ENCODE measurements at places on chromosomes 2 and 18.

- no peak for DNase-seq
Measured at GRCh38 chr2:85893428-85894258, 4.9 kb upstream of the ST3GAL5 start.

- no peak for DNase-seq
Measured at GRCh38 chr18:1464444-1465217, 560.0 kb downstream of the ADCYAP1 start.

- DNase-seq: no peak
Measured at GRCh38 chr2:187313831-187314230, 134.2 kb downstream of the CALCRL start.

DNA sequence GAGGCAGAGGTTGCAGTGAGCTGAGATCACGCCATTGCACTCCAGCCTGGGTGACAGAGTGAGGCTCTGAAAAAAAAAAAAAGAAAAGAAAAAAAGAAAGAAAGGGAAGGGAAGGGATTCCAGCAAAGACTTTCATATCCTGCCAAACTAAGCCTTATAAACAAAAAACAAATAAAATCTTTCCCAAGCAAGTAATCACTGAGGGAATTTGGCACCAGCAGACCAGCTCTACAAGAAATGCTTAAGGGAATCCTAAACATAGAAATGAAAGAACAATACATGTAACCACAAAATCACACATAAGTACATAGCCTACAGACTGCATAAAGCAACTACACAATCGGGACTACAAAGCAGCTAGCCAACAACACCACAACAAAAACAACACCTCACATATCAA is 79.1 kb downstream of the TRABD2A start:
- no peak for DNase-seq

DNA sequence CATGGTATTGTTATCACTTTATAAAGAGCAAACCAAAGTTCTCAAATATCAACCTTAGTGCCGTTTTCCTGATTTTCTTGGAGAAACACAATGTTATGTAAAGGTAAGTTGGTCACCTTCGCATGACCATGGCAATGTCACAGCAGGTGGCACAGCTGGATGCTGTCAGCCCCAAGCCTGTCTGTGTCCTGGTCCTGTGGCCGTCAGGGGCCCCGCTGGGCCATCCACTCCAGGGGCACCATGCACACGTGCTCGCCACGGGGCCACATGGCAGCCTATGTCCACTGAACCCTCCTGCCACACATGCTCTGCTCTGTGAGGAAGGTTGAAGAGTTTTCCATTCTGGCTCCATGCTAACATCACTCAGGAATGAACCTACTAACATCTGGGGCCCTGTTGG is 85.9 kb downstream of the EIPR1 start:
- DNase-seq: no peak

- DNase-seq: no peak
Measured at GRCh38 chr2:191155608-191156071, 4.8 kb upstream of the STAT4 start.

DNA sequence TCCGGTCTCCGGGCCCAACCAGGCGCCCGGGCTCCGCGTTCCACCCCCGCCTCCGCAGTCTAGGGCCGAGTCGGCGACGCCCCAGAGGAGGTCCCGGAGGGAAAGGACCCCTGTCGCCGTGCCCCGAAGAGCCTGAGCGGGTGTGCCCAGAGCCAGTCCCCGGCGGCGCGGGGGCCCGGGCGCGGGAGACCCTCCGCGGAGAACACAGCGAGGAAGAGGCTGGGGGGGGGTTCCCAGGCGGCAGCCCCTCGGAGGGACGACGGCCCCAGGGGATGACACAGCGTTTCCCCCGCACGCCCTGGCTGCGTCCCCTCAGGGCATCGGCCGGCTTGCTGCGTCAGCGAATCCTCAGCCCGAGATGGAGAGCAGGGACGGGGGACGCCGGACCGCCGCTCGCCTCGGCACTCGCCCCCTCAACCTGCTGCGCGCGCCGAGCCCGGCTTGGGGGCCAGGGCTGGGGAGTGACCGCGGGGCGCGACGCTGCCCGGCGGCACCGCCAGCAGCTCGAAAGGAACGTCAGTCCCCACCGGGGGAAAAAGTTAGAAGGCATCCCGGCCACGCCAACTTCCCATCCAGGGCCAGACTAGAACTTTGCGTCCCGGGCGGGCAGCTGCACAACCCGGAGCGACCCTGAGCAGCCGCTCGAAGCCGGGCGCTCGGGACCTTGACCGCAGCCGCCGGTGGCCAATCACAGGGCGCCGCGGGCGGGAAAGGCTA is 711 bp downstream of the SFXN5 start:
- DNase-seq: no peak

GRCh38 chr2:232484628-232485347 is 2.8 kb downstream of the ECEL1 start:
- DNase-seq: no peak

- no peak for DNase-seq
Measured at GRCh38 chr18:67771271-67771670, 254.8 kb upstream of the DSEL start.

DNA sequence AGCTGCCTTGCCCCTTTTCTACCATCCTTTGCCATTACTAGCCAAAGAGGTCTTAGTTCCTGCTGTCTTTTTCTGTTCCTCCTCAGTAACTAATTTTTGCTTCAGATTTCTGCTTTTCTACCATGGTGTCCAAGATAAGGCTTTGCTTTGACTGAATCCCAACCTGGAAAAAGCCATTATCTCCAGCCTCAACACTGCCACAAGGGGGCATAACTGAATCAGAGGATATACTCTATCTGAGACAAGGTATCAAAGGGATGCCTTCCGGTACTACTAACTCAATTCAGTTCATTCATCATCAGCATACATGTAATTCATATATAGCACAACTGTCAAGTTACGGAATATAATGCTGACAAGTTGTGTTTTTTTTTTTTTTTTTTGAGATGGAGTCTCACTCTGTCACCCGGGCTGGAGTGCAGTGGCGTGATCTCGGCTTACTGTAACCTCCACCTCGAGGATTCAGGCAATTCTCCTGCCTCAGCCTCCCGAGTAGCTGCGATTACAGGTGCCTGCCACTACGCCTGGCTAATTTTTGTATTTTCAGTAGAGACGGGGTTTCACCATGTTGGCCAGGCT is 11.4 kb downstream of the OSGEPL1 start:
- DNase-seq: peak; percentile 10

DNA sequence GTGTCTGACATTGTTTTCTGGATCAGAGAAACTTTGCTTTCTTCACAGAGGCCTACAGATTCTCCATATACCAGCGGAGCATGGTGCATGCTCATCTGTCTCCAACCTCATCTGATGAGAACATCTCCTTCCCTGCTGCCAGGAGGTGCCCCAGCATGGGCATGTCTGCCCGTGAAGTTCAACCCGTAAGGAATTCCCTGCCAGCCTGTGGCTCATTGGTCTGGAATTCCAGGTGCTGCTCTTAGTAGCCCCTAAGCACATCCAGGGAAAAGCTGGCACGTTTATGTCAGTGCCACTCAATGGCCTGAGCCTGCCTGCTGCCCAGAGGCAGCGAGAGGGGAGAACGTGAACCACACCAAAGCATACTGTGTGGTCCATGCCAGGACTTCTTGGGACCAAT is 1.7 kb upstream of the SP100 start:
- no peak for DNase-seq

DNA sequence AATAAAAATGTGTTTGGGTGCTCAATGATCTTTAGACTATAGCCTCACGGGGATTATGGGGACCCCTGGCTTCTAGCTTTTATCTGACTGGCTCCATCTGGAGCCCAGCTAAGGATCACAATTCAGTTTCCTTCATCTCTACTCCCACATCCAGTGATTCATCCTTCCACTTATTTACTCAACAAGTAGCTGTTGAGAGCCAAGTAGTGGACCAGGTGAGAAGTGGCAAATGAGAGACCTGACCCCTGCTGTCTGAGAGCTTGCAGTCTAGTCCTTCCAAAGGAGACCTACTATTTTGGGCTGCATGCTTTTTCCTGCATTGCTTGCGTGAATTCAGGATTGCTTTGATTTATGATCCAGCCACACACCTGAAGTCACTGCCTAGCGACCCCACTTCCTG is 10.7 kb upstream of the DSG3 start:
- no peak for DNase-seq

GRCh38 chr2:20427931-20428526 is 18.8 kb upstream of the RHOB start:
- no peak for DNase-seq

DNA sequence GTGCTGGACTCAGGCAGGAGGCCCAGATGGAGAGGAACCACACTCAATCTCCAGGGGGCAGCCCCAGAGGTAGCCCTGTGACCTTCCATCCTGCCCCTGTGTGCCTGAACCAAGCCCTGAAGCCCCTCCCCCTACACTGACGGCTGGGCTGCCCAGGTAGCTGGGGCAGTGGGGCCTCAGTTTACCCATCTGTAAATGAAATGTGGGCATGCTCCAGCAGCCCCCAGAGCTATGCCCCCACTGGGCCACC is 15.8 kb downstream of the CROCC2 start:
- no peak for DNase-seq

DNA sequence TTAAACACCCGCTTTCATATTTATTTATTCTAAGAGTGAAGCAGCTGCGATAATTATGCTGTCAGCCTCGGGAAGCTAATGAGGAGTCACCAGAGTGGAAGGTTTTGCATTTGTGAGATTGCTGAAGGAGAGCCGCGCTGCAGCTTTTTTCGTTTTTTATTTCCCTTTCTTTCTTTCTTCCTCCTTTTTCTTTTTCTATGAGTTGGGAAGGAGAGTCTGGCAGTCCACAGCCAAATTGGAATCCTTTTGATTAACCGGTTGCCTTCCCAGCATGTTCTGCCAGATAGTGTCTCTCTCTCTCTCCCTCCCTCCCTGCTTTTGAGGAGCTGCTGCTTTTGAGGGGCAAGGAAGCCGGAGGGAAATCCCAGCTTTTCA is 82.1 kb downstream of the CDK15 start:
- DNase-seq: no peak

DNA sequence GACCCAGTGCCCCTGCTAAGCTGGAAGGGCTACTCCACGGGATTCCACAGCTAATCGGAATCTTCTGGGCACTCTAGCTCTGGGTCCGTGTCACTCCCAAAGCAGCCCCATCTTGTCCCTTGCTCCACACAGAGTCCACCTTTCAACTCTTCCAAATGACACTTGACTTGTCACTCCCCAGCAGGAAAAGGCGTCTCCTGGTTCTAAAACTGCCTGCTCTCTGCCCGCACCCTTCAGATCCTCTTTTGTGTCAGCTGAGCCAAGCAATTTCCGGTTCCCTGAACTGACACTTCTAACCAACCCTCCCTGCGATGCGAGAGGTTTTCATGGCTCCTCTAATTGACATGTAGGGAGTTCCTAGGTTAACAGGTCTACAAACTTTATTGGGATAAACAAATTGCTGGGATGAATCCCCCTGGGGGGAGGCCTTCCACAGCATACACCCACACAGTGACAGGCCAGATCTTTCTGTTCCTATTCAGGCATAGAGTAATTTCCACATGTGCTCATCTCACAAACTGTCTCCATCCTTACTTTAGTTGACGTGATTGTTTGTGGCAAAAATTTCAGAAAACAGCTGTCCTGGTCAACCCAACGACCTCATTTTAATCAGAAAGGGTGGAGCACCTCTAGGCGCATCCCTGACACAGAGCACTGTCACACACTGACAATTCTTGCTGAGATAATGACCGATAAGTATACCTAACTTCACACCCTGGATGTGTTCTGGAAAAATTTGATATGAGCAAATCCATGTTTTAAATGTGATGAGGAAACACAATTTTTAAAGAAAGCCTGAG is 104.9 kb downstream of the RBMS1 start:
- DNase-seq: no peak

DNA sequence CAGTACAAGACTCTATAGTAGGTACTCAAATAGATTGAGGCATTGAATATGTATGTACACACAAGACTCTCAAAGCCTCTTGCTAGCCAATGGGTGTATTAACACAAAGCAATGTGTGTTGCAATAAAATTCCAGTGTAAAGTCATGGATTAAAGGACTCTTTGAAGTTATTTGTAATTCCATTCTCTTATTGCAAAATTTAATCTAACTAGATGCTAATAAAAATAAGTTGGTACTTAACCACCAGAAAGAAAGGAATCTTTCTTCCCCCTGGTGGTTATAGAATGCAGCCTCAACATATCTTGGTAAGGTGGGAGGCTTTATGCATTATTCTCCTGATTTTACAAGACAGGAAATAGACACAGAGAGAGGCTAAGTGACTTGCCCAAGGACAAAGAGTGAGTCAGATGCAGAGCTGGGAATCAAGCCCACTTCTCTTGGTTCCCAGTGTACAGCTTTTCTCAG is 18.0 kb downstream of the LRP1B start:
- DNase-seq: peak; percentile 72

- DNase-seq: no peak
Measured at GRCh38 chr2:75562513-75562864, 1.8 kb upstream of the EVA1A start.

DNA sequence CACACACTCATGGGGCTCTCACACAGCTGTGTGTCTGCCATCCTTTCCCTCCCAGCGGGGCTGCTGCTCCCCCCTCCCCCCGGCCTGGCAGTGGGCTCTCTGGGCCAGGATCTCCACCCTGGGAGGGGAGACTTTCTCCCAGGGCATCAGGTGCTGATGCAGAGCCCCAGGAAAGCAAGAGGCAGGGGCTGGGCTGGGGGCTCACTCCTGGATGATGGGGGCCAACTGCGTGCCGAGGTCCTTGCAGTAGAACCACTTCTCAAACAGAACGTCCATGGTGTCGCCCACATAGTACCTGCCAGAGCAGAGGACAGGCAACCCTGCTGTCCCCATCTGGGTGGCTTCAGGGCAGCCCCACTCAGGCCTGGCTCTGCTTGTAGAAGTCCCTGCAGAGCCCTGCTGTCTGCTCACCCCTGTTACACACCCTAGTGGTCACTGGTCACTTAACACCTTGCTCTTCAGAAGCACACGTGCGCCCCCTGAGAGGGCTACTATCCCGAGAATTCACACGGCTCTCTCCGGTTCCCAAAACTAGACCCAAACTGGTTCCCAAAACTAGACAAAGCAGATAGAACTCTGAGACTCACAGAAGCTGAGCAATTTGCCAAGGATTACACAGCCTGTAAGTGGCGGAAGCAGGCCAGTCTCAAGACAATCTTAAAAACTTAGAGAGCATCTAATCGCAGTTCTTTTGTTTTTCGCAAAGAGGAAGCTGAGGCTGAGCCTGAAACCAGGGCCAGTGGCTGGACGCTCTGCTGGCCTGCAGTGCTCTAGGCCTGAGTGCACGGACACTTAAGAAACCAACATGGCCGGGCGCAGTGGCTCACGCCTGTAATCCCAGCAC is 6.6 kb upstream of the OXER1 start:
- peak; percentile 16 for DNase-seq

- no peak for DNase-seq
Measured at GRCh38 chr18:46019936-46020335, 52.1 kb downstream of the PSTPIP2 start.

DNA sequence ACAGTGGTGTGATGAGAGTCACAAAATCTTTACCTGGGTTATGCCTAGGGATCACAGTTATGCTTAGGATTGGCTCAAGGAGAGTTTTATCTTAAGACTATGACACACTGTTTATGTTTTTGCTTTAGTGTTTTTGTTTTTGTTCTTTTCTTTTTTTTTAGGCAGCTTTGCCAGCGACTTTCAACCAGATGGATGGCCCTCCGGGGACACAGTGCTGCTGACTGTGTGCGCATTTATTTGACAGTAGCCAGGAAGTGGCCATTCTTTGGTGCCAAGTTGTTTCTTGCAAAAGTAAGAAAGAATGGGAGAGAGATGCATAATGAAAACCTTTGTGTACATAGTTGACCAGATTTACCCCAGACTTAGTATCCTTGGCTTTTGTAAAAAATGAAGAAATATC is 15.1 kb upstream of the DYNC2LI1 start:
- DNase-seq: no peak

Data from glomerular endothelial cell (primary cell).